ENCODE measurements at places on chromosomes 1 and 21.
A peak's percentile ranks its signal among the peaks of the same experiment; 100 is the strongest.

DNA sequence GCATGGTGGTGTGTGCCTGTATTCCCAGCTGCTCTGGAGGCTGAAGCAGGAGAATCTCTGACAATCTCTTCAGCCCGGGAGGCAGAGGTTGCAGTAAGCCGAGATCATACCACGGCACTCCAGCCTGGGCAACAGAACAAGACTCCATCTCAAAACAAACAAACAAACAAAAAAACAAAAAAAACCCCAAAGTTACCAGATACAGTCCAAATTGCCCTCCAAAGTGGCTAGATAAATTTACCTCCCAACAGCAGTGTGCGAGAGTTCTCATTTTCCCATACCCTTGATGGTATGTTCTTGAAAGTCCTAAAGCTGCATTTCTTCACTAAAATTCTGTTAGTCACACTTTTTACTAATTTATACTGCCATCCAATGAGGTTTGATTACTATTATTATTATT is 3.0 kb upstream of the OTUD3 start:
- DNase-seq = no peak

DNA sequence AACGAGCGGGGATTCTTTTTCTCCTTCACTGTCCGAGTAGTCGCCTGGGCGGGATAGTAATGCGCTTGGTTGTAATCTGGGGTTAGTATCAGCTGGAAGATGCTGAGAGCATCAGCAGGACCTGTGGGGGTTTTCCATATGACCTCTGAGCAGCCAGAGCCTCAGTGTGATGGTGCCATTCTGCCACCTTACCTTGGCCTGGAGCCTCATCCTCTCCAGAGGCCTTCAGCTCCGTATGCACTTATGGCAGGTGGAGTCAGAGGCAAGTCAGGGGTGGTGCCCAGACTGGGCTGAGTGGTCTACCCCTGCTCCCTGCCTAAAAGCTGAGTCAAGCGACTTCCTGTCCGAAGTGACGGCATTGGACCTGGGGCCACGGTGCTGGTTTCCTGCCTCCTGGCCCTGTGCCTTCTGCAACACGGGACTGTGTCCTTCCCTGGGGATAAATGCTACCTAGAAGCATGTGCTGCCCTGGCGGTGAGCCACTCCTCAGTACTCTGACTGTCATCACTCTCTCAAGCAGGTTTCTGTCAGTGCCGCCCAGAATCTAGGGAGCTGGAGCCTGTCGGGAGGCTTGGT is 24.7 kb downstream of the TENT5C start:
- DNase-seq = no peak

DNA sequence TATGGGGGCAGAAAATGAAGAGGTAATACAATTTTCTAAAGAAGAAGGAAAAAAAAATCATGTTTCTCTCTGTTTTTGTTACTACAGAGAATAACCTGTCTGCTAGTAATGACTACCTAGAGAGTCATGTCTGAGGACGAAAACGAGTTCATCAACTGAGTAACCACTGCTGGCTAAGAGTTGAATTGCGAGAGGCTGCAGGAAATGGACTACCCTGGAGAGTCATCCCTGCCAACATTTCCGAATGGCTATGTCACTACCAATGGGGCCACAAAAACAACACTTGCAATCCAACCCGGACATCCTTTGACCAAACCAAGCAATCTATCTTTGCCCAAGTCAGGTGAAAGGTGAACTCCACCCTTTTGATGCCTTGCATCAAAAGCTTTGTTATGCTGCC is 120.6 kb downstream of the FCRL5 start:
- peak; percentile 59 for DNase-seq

DNA sequence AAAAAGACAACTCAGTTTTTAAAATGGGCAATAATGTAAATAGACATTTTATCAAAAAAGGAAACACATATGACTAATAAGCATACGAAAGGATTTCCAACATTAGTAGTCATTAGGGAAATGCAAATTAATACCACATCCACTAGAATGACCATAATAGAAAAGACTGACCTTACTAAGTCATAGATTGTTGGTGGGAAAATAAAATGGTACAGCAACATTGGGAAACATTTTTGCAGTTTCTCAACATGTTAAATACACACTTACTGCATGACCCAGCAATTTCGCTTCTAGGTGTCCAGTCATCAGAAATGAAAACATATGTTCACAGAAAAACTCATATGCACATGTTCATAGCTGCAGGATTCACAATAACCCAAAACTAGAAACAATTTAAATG is 29.9 kb upstream of the SLC44A3 start:
- no peak for DNase-seq

- no peak for DNase-seq
Observed at GRCh38 chr1:161177936-161178244, 583 bp upstream of the B4GALT3 start.

- DNase-seq = peak; percentile 26
Observed at GRCh38 chr1:162910161-162910560, 49.2 kb upstream of the CCDC190 start.

- no peak for DNase-seq
Observed at GRCh38 chr1:923991-924655, 400 bp downstream of the SAMD11 start.

DNA sequence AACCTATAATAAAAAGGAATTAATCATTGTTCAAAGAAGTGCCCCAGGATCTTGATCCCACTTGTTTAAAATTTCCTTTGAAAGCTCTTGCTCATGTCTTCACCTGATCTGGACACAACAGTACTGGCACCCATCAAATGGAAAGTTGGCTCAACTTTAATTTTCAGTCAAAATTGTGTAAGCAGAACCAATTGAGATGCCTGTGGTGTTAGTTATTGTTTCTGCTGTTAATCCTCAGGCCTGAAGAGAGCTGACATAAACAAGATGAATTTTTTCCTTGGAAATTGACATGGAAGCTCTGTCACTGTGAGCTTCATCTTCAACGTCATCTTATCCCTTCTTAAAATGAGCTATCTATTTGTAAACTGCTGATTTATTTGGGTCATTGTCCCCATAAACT is 88.3 kb upstream of the TNFSF4 start:
- no peak for DNase-seq

DNA sequence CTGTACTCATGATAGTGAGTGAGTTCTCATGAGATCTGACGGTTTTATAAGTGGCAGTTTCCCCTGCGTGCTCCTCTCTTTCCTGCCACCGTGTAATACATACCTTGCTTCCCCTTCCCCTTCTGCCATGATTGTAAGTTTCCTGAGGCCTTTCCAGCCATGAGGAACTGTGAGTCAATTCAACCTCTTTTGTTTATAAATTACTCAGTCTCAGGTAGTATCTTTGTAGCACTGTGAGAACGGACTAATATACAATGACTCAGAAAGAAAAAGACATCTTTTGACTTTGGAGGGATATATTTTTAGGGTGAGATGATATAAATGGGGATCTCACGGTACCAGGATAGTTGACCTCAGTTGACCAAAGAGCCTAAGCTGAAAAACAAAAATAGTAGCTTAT is 74.7 kb upstream of the BACH1 start:
- DNase-seq = no peak

DNA sequence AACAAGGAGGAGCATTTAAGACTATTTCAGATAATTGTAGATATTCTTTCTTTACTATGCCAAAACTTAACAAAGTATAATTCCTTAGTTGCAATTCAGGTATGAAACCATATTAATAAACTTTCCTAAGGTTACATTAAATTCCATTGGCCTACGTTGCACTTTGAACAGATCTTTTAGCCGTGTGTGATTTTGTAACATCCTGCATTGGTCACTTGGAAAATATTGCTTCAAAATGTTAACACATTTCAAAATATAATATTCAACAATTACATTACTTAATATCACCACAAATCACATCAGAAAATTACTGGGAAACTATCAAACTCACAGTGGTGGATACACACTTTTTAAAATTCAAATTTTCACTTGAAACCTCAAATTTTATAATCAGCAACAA is 20.2 kb downstream of the ETS2 start:
- no peak for DNase-seq
